ENCODE measurements at places on chromosomes 3 and 15.

GRCh38 chr3:143881095-143881494 lies 32.8 kb upstream of the SLC9A9 start:
- DNase-seq, result no peak

DNA sequence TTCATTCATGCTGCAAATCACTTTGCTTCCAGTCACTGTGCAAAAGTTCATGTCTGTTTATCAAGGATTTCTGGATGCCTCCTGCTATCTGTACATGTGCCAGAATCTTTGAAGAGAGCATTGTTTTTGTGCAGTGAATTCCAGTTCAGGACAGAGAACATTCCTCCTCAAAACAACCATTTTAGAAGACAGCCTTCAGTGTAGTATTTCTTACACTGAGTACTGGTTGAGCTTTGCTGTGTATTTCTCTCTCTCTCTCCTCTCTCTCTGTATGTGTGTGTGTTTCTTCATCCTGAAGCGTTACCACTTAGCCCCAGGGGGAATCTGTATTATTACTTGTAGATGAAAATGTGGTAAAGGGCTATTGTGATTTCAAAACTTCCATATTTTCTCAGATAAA lies 123.8 kb upstream of the CHL1 start:
- no peak for DNase-seq

DNA sequence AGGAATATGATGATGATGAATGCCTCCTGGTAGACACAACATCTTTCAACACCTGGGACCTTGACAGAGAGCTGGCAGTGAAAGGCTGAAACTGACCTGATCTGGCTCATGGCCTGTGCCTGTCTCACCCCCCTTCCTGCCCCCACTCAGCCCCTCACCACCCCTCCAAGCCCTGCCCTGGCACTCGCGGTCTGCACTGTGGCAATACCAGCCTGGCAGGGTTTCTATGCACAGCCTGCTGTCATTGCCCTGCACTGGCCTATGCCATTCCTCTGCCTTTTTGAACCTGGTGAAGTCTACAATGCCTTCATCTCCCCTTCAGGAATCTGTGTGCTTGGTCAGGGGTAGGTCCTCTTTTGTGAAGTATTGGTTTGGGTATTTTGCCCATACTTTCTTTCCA lies 56.5 kb downstream of the ACAD9 start:
- DNase-seq, result no peak

- no peak for DNase-seq
Observed at GRCh38 chr3:24533561-24534193, 39.0 kb upstream of the THRB start.

DNA sequence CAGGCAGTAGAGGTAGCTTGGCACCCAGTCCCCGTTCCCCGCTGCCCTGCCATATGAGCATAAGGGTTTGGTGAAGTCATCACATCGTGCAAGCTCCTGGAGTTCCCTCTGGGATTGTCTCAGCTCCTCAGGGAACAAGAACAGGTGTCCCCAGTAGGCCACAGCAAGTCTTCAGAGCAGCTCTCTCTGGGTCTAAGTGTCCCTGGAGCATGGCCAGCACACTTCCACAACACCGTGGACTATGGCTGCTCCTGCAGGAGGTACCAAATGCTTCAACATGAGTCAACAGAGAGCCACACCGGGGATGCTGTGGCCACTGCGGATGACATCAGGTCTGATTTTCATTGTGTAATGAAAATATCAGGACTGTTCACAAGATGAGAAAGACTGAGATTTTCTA lies 23.1 kb downstream of the ABHD6 start:
- DNase-seq, result no peak

DNA sequence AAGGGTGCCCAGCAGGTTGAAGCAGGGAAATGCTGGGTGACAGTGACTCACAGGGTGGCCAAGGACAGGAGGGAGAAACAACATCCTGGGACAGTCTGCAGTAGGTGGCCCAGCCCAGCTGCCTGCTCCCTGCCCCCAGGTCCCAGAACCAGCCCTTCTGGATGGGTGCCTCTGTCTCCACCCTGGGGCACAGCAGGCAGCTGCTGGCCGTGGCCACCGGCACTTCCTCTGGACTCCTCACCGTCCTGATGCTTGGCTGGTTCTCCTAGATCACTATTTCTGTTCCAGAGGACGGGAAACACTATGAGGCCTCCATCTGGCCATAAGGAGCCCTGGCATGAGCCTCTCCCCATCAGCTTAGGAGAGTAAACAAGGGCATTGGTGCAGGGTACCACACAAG lies 258.9 kb downstream of the XXYLT1 start:
- no peak for DNase-seq

- no peak for DNase-seq
Observed at GRCh38 chr3:193812791-193813500, 219.9 kb downstream of the OPA1 start.

DNA sequence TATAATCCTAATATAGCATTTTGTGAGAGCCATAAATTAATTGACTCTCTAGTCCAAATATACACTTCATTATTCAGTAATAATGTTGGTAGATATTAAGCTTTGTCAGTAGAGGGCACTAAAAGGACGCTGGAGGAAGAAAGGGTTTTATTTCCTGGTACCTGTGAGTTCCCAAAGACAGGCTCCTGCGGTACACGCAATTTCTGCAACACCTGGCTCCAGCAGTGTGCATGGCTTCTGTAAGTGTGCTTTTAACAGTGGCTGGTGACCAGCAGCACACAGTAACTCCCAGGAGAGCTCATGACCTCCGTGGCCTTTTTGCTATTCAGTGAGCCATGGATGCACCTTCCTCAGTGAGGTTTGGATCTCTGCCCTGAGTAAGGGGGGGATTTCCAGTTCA lies 338.3 kb upstream of the ZNF385D start:
- no peak for DNase-seq

DNA sequence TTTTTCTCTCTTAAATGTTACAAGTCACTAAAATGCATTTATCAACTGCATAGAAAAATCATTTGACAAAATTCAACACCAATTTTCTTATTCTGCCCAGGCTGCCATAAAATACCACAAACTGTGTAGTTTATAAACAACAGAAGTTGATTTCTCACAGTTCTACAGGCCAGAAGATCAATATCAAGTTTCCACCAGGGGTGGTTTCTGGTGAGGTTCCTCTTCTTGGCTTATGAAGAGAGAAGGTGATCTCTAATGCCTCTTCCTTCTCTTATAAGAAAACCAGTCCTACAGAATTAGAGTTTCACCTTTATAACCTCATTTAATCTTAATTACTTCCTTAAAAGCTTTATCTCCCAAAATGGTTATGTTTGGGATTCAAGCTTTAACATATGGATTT lies 10.9 kb upstream of the CD200R1L start:
- DNase-seq, result no peak

GRCh38 chr3:10928407-10928960 lies 64.1 kb upstream of the SLC6A1 start:
- no peak for DNase-seq

DNA sequence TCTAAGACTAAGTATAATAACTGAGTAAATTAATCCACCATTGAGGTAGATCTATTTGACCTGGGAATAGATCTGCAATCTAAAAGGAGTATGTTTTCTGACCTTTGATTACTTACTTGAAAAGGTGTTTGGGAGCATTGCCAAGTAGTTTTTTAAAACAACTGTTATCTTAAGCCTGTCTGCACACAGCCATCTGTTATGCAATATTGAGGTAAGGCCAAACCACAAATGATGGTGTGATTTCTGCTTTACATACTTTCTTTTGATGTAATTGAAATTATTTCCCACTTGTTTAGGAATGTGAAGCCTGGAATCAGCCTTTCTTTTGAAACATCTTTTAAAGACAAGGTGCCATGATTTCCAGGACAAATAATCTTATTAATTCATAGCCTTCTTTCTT lies 274.0 kb downstream of the BBX start:
- no peak for DNase-seq

GRCh38 chr15:57493351-57493750 lies 98.4 kb upstream of the MYZAP start:
- DNase-seq, result no peak

DNA sequence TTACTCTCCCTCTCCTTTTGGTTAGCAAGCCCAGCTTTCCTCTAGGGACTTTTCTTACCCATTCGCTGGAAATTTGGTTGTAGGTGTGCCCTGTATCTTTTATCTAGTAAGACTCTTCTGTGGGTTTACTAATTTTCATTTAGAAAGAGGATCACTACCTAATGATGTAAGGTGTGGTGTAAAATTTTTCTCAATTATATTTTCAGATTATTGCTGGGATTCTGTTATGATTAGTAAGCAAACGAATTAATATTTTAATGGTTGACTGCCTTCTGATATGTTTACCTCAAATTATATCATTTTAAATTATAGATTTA lies 28.5 kb downstream of the PLCL2 start:
- no peak for DNase-seq

- no peak for DNase-seq
Observed at GRCh38 chr3:164230385-164231094, 847.8 kb downstream of the SI start.

DNA sequence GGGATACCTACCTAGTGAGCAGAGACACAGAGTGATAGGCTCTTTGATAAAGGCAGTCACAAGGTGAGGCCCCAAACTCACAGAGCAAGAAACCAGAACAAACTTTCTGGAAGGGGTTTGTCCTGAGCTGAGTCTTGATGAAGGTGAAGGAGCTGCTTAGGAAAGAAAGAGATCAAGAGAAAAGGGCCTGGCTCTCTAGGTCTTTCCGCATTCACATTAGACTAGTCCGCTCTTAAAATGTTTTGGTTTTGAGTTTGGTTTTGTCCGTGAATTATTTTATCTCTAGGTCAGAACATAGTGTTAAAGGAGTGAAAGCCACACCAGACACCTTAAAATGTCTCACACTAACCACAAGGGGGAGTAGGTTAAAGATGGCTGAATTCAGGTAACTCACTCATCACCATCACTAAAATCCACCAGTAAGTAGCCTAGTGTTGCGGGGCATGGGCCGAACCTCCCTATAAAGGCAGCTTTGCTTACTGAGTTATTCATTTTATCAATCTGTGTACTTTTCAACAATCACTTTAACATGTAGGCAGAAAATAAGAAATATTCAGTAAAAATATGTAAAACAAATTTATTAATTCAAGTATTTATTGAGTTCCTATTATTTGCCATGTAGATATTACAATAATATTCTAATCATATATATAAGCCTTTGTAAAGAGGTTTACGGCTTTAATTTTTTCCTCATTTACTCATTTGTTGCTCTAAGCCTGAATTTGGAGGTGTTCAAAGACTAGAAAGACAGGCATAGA lies 121.5 kb upstream of the TSC22D2 start:
- no peak for DNase-seq

DNA sequence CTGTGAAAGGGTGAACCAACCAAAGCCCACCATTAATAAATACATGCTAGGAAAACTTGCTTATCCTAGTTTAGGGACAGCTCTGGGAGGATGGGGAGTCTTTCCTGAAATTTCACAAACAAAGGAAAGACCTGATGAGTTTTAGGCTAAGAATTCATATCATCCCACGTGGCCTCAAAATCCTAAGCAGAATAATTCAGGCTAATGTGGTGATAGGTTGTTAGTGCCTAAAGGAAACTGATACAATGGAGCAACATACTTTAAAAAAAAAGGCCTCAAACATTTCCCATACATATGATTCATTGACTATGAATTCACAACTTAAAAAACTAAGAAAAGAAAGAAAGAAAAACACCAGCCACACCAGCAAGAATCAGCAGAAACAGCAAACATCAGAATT lies 126.9 kb upstream of the CNTN4 start:
- DNase-seq, result no peak

- DNase-seq, result no peak
Observed at GRCh38 chr15:26087395-26087794, 224.3 kb upstream of the ATP10A start.

DNA sequence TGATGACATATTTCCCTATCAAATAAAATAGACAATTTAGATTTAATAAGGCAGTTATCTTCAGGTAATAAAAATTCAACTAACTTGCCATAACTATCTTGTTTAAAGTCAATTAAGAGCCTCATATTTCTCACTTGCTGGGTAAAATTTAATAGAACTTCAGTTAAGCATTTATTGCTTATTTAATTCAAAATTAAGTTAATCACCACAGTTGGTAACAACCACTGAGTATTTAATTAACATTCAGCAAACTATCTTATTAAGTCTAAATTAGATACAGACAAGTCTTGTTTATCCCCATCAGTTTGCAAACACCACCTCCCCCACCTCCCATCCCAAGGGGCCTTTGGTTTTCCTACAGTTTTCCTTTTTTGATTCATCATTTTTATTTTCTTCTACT lies 14.7 kb downstream of the LPP start:
- DNase-seq, result no peak

- DNase-seq, result no peak
Observed at GRCh38 chr3:160575589-160575988, 10.2 kb upstream of the KPNA4 start.

DNA sequence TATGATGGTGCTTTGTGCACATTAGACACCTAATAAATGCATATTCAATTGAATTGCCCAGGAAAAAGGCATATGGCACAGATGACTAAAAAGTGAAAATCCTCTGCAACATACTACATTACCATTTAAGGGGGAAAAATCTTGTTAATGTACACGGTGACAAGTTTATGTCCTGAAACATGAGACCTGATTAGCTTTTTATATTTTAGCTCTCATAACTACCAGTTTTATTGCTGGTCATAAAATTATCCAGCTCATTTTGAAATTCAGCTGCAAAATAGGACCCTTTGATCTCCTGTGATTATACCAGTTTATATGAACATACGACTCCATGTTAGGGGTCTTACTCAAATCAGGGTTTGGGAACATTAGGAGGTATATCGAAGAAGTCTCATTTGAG lies 684.6 kb upstream of the CCDC54 start:
- DNase-seq, result no peak

GRCh38 chr3:59935025-59935424 lies 885.2 kb upstream of the CFAP20DC start:
- DNase-seq, result no peak

GRCh38 chr3:62718515-62719320 lies 156.5 kb downstream of the CADPS start:
- no peak for DNase-seq

DNA sequence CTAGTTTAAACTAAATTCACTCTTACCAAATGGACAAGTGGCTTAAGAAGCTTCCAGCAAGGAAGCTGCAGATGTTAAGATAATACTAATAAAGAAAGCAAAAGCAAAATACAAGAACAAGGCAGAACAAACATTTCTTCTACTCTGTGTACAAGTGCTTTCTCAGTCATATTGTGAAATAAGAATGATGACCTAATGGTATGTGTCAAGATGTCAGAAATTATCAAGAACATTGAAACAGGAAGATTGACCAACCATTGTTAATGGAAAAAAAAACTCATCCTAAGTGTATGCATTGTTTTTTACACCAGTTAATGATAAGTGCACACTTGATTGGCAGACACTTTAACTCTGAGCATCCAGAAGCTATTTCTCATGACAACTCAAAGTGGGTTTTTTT lies 65.4 kb upstream of the P2RY1 start:
- no peak for DNase-seq

DNA sequence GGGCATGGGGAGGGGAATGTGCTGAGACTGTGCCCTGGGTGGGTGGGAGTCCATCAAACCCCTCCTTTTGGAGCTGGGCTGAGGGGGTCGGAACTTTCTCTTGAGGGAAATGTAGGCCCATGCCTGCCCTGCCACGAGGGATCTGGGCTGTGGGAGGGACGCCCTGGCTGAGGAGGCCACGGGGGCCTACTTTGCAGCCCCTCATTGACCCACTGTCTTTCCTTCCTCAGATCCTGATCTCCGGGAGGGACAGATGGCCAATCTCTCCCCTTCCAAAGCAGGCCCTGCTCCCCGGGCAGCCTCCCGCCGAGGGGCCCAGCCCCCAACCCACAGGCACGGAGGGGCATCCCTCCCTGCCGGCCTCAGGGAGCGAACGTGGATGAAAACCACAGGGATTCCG lies 25.3 kb downstream of the LOXL1 start:
- DNase-seq, result no peak

- DNase-seq, result no peak
Observed at GRCh38 chr15:66613743-66614142, 47.9 kb upstream of the LCTL start.

GRCh38 chr3:9718118-9718517 lies 13.4 kb upstream of the BRPF1 start:
- DNase-seq, result no peak
